ENCODE measurements at places on chromosomes 4 and X.

GRCh38 chrX:386239-386767, 404 bp downstream of the PPP2R3B start:
- DNase-seq, result no peak

DNA sequence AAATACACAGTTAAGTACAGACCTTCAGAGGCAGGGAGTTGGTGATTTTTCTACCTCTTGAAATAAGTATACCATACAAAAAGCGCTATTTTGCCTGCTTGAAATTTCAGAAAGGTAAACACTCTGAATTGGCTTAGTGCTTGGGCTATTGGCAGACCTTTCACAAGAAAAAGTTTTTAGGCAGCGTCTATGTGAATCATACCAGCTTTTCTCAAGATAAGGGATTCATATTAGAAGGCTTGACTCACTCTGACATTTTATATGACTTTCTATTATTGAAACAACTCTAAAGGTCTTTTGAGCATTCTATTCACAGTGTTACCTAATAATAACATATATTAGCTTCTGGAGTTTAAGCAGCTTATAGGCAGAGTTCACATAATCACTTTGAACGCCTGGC, 286.4 kb upstream of the FAT1 start:
- no peak for DNase-seq

- DNase-seq, result peak; percentile 38
These were observed 73.9 kb downstream of the SORBS2 start for GRCh38 chr4:185738038-185738552.

DNA sequence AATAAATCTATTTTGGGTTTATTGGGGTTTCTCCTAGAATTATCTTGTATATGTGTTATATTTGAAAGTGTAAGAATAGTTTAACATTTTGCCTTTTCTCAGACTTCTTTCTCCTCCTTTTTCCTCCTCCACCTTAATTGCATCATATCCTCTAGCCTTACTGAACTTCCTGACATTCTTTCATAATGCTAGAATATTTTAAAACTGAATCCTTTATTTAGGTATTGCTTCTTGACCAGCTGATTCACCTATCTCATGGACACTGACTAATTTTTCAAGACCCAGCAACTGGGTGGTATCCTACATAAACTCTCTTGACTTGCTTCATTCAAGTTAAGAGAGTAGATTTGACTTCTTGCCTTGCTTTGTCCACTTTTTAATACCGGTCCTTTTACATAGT, 1508.9 kb downstream of the STIM2 start:
- no peak for DNase-seq

GRCh38 chrX:72001471-72001870, 90.8 kb downstream of the NHSL2 start:
- DNase-seq, result no peak

- DNase-seq, result peak; percentile 71
These were observed at the start of gene EFHC2 for GRCh38 chrX:44343412-44344141. Gene EFHC2 (minus strand): TSS chrX:44343672. CDS start chrX:44343588, 84 bp downstream.

DNA sequence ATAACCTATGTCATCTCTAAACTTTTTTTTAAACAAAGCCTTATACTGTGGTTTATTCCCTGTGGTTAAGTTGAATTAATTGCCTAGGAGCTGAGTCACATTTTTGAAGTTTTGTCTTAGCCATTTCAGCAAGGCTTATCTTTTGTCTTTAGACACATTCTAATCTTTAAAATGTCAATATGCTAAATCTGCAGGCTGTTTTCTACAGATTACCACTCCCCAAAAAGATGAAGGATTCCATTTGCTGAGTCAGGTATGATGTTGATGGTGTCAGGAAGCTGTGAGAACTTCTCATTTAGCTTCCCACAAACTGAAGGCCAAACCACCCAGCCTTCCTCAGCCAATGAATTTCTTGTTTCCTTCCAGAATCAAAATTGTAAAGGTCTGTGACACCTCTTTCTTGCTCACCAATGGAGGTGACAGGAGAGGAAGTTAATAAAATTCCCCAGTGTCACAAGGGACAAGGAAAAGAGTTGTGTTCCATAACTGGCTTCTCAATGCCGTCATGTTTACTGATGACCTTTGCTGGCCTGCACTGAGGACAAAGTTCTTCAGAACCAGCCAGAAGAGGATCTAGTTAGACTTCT, 3.7 kb upstream of the CXCL6 start:
- DNase-seq, result no peak

GRCh38 chr4:48939785-48940184, 33.2 kb upstream of the OCIAD2 start:
- no peak for DNase-seq

DNA sequence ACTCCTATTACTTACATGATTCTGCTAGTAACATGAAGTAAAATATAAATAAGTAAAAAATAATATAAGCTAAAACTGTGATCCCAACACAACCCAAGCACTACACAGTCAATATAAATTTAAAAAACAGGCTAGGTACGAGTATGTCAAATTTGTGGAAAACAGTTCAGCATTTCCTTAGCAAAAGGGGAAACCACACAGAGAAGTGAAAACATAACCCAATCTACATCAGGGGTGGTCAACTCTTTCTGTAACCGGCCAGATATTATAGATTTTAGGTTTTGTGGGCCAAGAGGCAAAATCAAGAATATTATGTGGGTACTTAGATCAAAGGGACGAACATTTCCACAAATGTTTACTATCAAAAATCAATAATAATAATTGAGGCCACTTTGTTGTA, 70.1 kb downstream of the CHST7 start:
- DNase-seq, result no peak

DNA sequence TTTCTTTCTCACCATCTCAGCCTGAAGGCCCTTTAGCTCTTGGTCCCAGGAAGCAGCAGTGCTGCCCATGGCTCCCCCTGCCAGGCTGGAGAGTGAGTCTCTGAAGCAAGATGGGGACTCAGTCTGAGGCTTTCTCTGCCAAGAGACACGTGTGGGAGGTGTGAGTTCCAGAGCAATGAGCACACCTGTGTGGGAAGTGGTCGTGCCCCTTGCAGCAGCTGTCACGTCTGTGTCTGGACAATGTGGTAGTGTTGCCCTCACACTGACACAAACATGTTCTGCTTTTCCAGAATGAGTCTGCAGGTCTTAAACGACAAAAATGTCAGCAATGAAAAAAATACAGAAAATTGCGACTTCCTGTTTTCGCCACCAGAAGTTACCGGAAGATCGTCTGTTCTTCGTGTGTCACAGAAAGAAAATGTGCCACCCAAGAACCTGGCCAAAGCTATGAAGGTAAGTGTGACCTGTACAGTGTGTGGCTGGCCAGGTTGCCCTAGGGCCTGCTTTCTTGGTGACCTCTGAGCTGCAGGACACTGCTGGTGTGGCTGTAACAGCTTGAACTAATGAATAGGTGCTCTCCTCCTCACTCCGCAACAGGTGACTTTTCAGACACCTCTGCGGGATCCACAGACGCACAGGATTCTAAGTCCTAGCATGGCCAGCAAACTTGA, 1.9 kb downstream of the TACC3 start:
- peak; percentile 76 for DNase-seq

GRCh38 chr4:145483514-145483913, 1.9 kb downstream of the SMAD1 start:
- DNase-seq, result no peak

DNA sequence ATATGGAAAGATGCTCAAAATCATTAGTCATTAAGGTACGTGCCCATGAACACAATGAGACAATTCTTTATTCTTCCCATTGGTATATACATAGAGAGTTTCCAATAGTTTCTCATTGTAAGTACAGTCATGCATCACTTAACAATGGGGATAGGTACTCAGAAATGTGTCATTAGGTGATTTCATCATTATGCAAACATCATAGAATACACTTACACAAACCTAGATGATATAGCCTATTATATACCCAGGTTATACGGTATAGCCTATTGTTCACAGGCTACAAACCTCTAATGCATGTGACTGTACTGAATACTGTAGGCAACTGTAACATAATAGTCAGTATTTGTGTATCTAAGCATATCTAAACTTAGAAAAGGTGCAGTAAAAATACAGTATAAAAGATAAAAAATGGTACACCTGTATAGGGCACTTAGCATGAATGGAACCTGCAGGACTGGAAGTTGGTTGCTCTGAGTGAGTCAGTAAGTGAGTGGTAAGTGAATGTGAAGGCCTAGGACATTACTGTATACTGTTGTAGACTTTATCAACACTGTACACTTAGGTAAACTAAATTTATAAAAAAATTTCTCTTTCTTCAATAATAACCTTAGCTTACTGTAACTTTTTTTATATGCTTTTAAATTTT, 49.6 kb downstream of the KLHL13 start:
- no peak for DNase-seq

DNA sequence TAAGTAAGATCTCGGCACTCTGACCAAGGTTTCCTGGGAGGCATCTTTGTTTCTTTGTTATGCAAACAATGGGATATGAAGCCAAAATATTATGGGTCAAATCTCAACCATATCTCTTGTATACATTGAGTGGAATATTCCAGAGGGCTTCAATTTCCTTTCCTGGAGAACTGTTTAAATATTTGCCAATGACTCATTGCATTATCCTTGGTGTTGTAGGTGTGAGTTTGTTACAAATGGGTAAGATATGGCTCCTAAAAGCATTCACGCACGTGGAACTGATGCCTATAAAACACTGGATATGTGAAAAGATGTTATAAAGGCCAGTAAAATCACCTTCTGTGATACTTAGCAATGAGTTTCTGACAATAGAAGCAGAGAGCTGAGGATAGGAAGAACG, 150.5 kb upstream of the WDR1 start:
- no peak for DNase-seq

DNA sequence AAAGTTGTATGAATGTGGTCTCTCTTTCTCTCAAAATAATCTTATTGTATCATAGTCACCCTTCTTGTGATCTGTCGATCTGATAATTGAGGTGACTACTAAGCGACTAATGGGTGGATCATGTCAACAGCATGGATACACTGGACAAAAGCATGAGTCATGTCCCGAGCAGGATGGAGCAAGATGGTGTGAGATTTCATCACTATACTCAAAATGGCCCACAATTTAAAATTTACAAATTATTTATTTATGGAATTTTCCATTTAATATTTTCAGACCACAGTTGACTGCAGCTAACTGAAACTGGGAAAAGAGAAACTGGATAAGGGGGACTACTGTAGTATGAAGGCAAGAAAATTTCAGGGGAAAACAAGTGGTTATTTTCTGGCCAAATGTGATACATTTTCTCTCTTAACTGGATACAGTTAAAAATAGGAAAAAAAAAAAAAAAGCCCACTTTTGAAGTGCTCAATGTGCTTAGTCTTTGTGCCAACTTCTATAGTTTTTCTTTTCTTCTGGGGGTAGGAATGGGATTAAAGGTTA, 25.3 kb downstream of the FAM241A start:
- peak; percentile 80 for DNase-seq

DNA sequence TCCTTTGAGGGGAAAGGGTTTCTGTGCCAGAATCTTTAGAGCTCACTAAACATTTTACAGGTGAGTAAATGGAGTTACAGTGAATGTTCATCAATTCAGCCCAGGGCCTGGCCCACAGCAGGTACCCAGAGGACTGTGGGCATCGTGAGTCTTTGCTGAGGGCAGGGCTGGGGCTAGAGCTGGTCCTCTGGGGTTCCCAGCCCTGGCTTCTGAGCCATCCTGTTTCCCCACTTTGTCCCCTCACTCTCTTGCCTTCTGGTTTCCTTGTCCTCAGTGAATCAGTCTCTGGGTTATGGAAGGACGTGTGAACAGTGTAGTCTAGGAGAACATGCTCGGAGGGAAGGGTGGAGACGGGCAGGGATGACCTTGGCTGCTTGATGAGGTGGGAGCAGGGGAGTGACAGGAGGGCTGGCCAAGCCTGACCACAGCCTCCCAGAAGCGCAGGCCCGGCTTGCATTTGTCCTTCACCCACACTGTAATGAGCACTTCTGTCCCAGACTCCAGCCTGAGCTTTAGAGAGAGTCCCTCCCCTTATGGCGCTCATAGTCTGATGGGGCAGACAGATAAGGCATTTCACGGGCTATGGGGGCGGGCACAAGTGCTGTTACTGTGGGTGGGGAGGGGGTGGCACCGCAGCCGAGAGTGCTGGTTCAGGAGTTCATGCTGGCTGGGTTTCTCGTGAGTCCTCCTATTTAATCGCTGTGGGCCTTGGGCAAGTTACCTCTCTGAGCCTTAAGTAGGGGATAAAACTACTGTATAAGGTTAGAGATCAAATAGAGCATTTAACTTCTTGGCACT, 17.3 kb downstream of the TBC1D14 start:
- peak; percentile 59 for DNase-seq

DNA sequence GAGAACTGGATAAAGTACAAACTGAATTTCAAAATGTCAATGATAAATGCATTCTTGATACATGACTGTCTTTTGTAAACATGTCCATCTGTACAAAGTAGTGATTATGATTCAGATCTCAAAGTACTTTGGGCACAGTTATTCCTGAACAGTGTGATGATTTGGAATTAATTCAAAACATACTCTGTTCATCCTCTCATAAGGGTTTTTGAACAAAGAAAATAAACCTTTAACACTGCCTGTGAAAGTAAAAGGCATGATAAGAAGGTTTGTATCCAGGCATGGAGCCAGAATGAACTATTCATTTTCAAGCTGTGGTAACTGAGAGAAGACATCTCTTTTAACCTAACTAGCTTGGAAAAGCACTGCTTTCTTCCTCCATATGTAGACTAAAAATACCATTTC, 883 bp upstream of the KLHL4 start:
- no peak for DNase-seq

GRCh38 chr4:173211838-173212237, 43.2 kb downstream of the GALNT7 start:
- DNase-seq, result no peak

- DNase-seq, result no peak
These were observed 2399.8 kb upstream of the TENM3 start for GRCh38 chr4:179843370-179843769.

- no peak for DNase-seq
These were observed 50.8 kb upstream of the ELF2 start for GRCh38 chr4:139227729-139228404.

GRCh38 chr4:20506827-20507226, 193.4 kb upstream of the PACRGL start:
- peak; percentile 7 for DNase-seq

Data from inflammatory macrophage treated with lipopolysaccharide for 4 hours (primary cell).